GM23248 (cell line): ENCODE measurements at places on chromosomes 7 and 10.

DNA sequence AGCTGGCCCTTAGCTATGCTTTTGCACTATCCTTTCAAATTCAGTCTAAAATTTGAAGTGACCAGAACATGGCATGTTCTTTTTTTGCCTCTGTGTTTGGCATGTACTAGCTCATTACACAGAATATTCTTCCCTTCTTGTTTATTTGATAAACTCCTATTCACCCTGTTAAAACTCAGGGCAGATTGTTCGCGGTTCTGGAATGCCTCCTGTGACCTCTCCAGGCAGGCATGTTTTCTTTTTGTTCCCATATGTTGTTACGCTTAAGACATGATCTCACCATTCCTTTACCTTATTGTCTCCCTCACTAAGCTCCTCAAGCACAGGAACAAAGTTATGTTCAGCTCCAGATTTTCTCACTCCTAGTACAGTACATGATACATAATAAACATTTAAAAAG is 181.7 kb downstream of the CCSER2 start:
- peak; percentile 6 for DNase-seq

DNA sequence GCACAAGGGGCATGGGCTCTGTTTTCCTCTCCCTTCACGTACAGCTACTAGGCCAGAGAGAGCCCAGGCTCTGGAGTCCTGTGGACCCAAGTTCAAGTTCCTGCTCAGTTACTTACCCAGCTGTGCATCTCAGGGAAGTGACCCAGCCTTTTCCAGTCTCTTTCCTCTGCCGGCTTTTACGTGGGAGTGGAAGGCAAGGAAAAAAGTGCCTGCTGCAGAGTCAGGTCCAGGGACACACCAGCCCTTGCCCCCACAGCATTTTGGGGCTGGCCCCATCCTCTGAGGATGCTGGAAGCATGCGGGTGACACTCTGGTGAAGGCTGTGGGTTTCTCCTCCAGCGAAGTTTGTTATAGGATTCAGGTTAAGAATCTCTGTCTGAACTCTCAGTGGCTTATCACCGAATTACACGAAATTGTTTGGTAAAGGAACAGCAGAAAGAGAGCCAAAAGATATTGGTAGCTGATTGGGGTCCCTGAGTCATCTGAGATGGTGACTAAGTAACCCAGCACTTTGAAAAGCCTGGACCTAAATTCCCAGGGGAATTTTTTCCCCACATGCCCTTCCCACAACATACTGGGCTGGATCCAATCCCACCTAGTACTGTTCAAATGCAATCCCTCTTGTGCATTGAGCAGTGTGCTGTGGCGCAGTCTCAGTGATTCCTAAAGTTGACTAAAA is 424.3 kb downstream of the RPS24 start:
- DNase-seq = peak; percentile 73

DNA sequence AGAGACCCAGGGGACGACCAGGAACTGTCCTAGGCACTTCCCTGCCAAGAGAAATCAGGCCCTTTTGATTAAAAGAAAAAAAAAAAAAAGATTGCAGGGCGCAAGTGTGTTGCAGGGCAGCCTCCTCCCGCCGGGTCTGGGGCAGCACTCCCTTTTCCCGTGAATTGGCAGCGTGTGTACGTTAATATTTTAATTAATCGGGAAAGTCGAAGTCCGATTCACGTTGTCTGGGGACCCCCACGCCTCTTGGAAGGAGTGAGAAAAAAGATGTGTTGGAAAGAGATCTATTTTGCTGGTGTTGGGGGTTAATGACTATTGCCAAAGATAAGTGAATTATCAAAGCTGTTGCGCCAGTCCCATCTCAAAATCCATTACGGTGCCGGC is 1.3 kb upstream of the EBF3 start:
- DNase-seq = no peak

DNA sequence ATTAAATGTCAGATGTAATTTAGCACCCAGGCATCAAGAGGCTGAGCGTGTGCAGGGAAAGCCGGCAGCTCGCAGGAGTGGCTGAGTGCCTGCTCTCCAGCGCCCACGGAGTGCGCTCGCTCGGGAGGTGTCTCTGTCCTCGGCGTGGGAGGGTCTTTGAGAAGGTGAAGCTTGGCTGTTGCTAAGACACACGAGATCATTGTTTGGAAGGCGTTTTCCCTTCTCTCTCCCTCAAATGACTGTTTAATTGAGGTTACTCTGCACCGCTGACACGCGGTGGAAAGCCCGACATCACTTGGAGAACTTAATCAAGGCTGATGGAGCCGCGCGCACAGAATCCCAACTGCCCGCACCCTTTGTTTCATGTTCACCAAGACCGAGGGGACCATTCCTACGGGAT is 414.6 kb downstream of the DNAJB6 start:
- no peak for DNase-seq
